Endodermal cell (in vitro differentiated cells): ENCODE measurements at places on chromosomes 16 and 17.

GRCh38 chr17:7782240-7782639, 51.8 kb upstream of the KDM6B start:
- no peak for DNase-seq

DNA sequence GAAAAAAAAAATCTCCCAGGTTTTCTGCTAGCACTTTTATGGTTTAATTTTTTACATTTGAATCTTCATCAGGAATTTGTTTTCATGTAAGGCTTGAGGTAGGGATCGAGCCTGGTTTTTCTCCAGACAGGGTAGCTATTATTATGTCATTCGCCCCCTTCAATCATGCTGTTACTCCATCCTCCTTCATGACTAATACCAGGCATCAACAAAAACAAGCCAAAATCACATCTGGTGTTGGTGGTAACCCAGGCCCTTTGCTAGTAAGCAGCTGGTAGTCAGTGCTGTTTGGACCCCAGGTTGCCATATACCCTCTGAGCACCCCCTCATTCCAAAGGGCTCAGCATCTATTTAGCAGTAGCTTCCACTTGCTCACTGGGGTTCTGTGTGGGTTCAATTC, 29.5 kb downstream of the DRC3 start:
- DNase-seq, result no peak

DNA sequence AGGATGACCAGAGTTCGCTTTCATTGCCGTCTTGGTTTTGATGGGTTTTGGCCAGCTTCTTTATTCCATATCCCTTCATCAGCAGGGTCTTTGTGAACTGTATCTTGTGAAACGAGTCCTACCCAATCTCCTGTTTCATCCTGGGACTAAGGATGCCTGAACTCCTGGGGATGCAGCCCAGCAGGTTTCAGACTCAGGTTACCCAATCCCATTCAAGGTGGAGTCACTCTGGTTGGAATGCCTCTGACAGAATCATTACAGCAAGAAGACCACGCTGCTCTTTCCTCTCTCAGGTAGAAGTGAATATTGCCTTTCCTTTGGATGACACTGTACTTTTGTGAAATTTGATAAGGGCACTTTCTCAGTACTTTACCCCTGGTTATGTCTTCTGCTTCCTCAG, 98.1 kb downstream of the CDH11 start:
- no peak for DNase-seq

DNA sequence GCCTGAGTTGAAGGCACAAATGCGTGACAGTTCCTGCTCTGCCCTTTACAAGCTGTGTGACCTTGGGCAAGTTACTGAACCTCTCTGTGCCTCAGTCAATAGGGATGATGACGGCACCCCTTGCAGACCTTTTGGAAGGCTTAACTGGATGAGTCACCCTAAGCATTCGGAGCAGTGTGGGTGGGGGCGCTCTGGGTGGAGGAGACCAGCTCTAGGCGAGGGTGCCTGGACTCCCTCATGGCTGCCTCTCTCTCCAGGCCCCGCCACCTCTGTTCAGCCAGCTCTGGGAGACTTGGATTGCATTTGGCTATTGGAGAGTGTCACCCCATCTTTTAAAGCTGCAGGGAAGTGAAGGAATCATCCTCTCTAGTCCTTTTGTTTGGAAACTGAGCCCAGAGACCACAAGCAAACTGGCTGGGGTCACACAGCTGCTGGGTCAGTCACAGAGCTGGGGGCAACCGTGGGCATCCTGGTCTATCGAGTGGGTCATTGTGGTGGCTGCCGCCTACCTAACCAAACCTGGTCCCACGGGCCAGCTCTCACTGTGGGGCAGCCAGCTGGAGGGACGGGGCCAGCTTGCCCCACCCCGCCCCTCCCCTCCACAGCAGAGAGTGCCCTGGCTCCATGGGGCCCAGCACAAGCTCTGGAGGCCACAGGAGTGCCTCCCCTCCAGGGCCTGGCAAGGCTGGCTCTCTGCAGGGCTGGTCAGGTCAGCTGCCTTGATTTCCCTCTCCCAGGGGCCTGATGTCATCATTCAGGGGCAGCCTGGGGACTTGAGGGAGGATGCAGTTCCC, 20.2 kb upstream of the GSE1 start:
- no peak for DNase-seq

DNA sequence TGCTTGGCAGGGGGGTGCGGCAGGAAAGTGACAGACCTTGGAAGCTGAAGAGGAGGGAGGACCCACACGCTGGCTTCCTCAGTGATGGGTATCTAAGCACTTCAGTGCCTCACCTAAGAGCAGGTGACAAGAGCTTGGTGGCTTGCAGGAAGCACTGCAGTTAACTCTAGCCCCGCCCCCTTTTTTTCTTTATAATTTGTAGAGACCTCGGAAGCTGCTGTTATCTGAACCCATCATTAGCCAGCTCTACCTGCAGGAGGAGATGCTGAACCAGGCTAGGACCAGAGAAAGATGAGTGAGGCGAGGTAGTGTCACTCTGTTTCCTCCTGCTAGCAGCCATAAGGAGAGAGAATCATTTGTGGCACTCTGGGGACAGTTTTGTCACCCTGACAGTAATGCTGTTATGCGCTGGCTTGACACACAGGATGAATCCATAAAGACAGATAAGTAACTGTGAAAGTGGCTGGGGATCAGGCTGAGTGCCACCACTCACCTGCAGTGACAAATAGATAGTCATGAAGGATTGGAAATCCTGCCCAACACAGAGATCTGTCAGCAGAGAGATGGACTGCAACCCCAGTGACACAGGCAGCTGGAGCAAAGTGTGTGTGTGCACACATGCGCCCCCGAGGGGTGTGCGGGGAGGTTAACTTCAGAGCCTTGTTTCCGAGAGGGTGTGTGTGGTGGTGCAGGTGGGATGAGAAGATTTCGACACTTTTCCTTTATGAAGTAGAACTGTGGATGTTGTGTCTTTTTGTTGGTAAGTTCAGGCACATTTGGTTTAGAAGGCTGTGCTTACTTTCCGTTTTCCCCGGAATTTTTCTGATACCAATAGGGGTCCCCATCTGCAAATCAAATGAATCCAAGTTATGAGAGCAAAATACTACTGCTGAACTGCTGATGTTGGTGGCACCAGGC, 224.0 kb downstream of the IRX3 start:
- peak; percentile 86 for DNase-seq

GRCh38 chr17:50923611-50924010, 57.5 kb upstream of the TOB1 start:
- no peak for DNase-seq

- DNase-seq, result no peak
Measured at GRCh38 chr16:80778703-80779102, 25.7 kb downstream of the CDYL2 start.

- no peak for DNase-seq
Measured at GRCh38 chr16:2845116-2845515, 12.9 kb downstream of the PRSS22 start.

GRCh38 chr17:82346342-82347300, 12.4 kb upstream of the TEX19 start:
- DNase-seq, result no peak

- DNase-seq, result peak; percentile 63
Measured at GRCh38 chr16:57999971-58000705, at the start of gene ZNF319. Gene ZNF319 (minus strand): TSS chr16:58000672. CDS start chr16:57998265, 2,407 bp downstream.

GRCh38 chr16:57519796-57520360, 16.5 kb downstream of the CCDC102A start:
- DNase-seq, result peak; percentile 94

DNA sequence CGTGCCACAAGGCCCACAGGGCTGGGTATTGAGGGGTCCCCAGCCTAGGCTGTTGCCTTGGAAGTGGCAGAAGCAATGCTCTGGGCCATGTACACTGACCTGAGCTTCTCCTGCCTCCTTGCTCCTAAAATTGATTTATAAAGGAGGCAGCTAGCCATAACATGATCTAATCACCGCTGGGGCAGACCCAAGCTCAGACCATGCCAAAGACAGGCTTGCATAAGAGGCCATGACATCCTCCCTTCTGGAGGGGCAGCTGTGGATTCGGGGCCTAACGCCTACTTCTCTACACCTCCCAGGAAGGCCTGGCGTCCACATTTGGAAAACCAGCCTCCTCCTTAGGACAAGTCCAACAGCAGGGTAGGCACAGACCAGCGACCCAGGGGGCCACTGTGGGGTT, 12.3 kb downstream of the HSD11B2 start:
- no peak for DNase-seq

GRCh38 chr17:49496183-49496866, 1.2 kb downstream of the NGFR start:
- peak; percentile 96 for DNase-seq
